Breast epithelium (tissue), 4 donors: ENCODE measurements at places on chromosomes 11 and 22. TPM values are rescaled to one million over a fixed set of nuclear protein-coding genes. Genes with fewer than 3 reads are reported as not detected.
A peak's percentile ranks its signal among the peaks of the same experiment; 100 is the strongest.

DNA sequence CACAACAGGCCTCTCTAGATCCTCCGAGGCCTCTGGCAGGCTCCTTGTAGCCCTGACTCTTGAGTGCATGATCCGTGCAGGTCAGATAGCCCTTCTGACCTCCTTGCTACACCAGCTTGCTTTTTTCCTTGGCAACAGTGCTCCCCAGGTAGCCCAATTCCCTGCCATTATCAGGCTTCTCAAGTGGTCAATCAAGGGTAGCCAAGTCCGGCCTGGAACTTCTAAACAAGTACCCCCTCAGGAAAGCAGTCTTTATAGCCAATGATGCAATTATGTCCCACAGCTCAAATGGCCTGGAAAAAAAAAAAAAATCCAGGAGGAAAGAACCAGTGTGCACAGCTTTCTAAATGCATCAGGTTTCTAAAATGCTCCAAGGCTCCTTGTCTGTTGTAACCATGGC lies 59.8 kb downstream of the TENM4 start:
- H3K27ac ChIP-seq, result no peak overlapping the region
- no peak overlapping the region for H3K4me3 ChIP-seq
- H3K36me3 ChIP-seq, result no peaks in the 10 kb centered on the region
- no peaks in the 10 kb centered on the region for H3K27me3 ChIP-seq
- no peaks in the 10 kb centered on the region for H3K4me1 ChIP-seq

Gene NDUFV1
- total RNA-seq, result 159 TPM

- no peak for DNase-seq
- H3K27ac ChIP-seq, result no peak overlapping the region
- H3K4me3 ChIP-seq, result no peak overlapping the region
- H3K27me3 ChIP-seq, result no peaks in the 10 kb centered on the region
Observed at GRCh38 chr11:44516688-44517507, 48.6 kb upstream of the CD82 start.

- no peak overlapping the region for H3K4me3 ChIP-seq
- H3K36me3 ChIP-seq, result no peaks in the 10 kb centered on the region
- H3K4me1 ChIP-seq, result no peaks in the 10 kb centered on the region
- DNase-seq, result no peak
Observed at GRCh38 chr22:43566561-43567332, 154.9 kb downstream of the MPPED1 start.

- H3K27me3 ChIP-seq, result no peaks in the 10 kb centered on the region
- H3K4me1 ChIP-seq, result no peaks in the 10 kb centered on the region
Observed at GRCh38 chr11:19952116-19952605, 208.1 kb downstream of the DBX1 start.

Gene TESMIN
- total RNA-seq, result 0.48 TPM

DNA sequence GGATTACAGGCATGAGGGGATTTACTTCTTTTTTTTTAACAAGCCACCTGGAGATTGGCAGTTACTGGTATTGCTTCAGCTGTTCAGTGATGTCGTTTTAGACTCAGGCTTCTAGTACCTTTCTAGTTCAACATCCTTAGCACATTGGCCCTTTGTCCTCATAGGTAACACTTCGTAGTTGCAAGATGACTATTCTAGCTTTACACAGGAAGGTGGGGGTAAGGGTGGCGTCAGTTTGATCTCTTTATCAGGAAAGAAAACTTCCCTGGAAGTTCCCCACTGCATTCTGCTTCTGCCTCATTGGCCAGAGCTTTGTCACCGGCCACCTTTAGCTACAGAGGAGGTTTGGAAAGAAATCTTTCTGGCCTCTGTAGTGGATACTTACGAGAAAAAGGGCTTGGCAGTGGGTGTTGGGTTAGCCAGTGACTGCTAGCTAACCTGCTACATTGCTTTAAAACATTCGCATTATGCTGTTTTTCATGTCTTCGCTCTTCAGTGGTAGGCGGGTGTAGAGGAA lies 40.7 kb downstream of the SFI1 start:
- H3K4me3 ChIP-seq, result no peak overlapping the region
- no peak for DNase-seq
- H3K36me3 ChIP-seq, result no peaks in the 10 kb centered on the region
- H3K27me3 ChIP-seq, result no peaks in the 10 kb centered on the region

DNA sequence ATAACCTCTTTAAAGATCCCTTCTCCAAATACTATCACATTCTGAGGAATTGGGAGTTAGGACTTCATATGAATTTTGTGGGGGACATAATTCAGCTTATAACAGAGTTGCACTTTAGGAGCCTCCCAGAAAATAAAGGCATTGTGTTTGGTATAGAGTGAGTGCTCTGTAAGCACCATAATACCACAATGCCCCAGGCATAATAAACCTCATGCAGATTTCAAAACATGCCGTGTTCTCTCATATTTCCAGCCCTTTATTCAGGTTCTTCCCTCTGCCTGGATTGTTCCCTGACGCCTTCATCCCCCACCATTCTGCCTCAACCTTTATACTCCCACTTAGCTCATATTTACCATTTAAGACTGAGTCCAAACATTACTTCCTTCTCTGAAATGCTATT lies 398.8 kb upstream of the FAT3 start:
- no peak for DNase-seq
- H3K4me3 ChIP-seq, result no peak overlapping the region
- H3K27me3 ChIP-seq, result no peaks in the 10 kb centered on the region
- H3K27ac ChIP-seq, result no peak overlapping the region
- H3K4me1 ChIP-seq, result no peaks in the 10 kb centered on the region
- H3K36me3 ChIP-seq, result no peaks in the 10 kb centered on the region

Gene POTEH
- total RNA-seq, result not detected

DNA sequence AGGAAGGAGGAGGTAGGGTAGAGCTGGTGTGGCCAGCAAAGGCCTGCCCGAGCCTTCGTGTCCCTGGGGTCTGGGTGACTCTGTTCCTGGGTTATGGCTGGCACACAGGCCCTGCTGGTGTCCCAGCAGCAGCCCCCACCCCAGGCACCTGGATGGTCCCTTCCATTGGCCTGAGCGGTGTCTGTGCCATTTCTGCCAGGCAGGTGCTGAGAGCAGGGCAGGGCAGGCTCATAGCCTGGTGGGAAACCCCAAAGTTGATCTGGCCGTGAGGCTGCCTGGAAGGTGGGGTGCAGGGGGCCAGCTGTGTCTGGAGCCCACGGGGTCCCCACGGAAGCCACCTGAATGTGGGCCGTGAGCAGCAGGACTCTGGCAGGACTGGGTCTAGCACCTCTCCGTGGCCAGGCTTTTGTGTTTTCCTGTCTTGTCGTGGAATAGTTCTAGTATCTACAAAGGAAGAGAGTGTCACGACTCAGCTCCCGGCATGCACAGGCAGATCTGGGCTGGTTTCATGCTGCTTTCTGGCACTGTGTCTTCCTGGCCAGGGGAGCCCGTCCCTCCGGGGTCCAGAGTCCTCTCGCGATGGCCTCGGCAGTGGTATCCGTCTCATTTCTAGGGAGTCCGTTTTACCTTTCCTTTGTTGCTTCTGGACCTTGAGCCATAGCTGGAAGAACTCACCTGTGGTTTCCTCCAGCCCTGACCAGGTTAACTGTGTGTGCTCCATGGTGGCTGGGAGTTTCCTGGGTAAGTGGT lies 83.7 kb downstream of the KCNQ1 start:
- no peak overlapping the region for H3K27ac ChIP-seq
- H3K4me1 ChIP-seq, result peaks cover 6% of the 10 kb centered on the region
- no peak overlapping the region for H3K4me3 ChIP-seq
- no peaks in the 10 kb centered on the region for H3K27me3 ChIP-seq
- H3K36me3 ChIP-seq, result no peaks in the 10 kb centered on the region

Gene PRDM11
- 6.9 TPM for total RNA-seq

GRCh38 chr22:29689206-29689879 lies 30.5 kb upstream of the CABP7 start:
- H3K4me3 ChIP-seq, result no peak overlapping the region
- no peaks in the 10 kb centered on the region for H3K4me1 ChIP-seq
- no peaks in the 10 kb centered on the region for H3K27me3 ChIP-seq
- DNase-seq, result no peak
- H3K36me3 ChIP-seq, result no peaks in the 10 kb centered on the region
- H3K27ac ChIP-seq, result no peak overlapping the region

- no peak for DNase-seq
- H3K27ac ChIP-seq, result peak overlapping the region; percentile 87
- no peak overlapping the region for H3K4me3 ChIP-seq
- no peaks in the 10 kb centered on the region for H3K36me3 ChIP-seq
- no peaks in the 10 kb centered on the region for H3K27me3 ChIP-seq
Observed at GRCh38 chr11:96013461-96014213, 89.7 kb upstream of the MTMR2 start.

Gene C11orf91
- total RNA-seq, result not detected

- no peak for DNase-seq
- no peak overlapping the region for H3K27ac ChIP-seq
- H3K27me3 ChIP-seq, result no peaks in the 10 kb centered on the region
- no peak overlapping the region for H3K4me3 ChIP-seq
Observed at GRCh38 chr11:61468002-61468401, 38.1 kb downstream of the SDHAF2 start.

DNA sequence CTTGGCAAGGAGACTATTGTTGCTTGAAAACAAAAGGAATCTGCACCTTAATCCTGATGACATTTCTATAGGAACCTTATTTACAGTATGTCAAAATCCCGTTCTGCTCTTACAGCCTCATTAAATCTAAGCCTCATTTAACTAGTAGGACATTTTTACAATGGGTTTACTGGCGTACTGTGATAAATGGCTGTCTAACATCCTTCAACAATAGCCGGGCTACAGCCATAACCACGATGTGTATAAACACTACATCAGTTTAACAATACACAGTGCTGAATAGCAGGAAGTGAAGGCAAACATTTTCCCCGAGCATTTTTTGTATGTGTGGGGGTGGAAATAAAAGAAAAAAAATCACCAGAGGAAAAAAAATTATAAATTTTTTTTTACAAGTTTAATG lies 131.2 kb downstream of the ARL14EP start:
- H3K27me3 ChIP-seq, result no peaks in the 10 kb centered on the region
- no peak overlapping the region for H3K27ac ChIP-seq

GRCh38 chr11:113977701-113978100 lies 2.8 kb downstream of the HTR3A start:
- DNase-seq, result no peak
- H3K36me3 ChIP-seq, result no peaks in the 10 kb centered on the region
- H3K27me3 ChIP-seq, result peaks cover 10% of the 10 kb centered on the region

DNA sequence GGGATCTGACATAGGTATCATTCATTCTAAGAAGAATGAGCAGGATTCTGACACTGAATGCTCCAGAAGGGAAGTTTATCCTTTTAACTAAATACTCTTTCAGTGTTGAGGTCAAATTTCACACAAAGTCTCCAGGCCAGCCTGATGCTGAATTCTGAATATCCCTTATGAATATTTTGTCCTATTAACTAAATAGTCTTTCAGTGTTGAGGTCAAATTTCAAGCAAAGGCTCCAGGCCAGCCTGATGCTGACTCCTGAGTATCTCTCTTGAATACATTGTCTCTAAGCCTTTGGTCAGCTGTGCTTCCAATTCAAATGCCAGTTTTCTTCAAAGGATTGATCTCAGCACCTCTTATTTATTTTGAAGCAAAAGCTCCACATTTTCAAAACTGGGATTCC lies 676.8 kb downstream of the NTM start:
- H3K4me3 ChIP-seq, result no peak overlapping the region
- H3K27me3 ChIP-seq, result no peaks in the 10 kb centered on the region
- H3K4me1 ChIP-seq, result no peaks in the 10 kb centered on the region

DNA sequence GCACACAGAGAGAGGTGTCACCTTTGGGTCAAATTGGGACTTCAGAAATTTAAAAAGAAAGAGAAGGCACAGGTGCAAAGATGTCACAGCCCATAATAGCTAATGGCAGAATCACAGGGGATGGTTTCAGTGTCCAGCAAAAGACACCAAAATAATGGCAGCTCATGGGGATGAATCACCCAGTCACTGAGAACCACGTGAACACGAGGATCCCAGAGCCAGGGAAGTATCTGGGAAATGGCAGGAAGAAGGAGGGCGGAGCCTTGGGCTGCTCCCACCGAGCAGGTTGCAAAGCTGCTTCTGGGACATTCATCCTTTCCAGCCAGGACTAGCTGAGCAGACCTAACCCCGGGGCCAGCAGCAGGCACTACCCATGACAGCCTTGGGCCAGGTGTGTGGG lies 45.6 kb downstream of the TRMU start:
- no peaks in the 10 kb centered on the region for H3K36me3 ChIP-seq
- no peaks in the 10 kb centered on the region for H3K4me1 ChIP-seq
- no peak overlapping the region for H3K4me3 ChIP-seq
- H3K27me3 ChIP-seq, result no peaks in the 10 kb centered on the region

- H3K4me1 ChIP-seq, result peaks cover 8% of the 10 kb centered on the region
- H3K27ac ChIP-seq, result peak overlapping the region; percentile 84
- DNase-seq, result no peak
- peak overlapping the region; percentile 99 for H3K4me3 ChIP-seq
- no peaks in the 10 kb centered on the region for H3K36me3 ChIP-seq
Observed at GRCh38 chr22:45310331-45310976, 720 bp downstream of the FAM118A start.

GRCh38 chr11:47607380-47607779 lies 13.2 kb upstream of the C1QTNF4 start:
- H3K4me1 ChIP-seq, result no peaks in the 10 kb centered on the region
- no peak overlapping the region for H3K27ac ChIP-seq
- no peak overlapping the region for H3K4me3 ChIP-seq
- no peak for DNase-seq
- no peaks in the 10 kb centered on the region for H3K36me3 ChIP-seq

GRCh38 chr22:49519117-49519737 lies 308.4 kb downstream of the BRD1 start:
- no peaks in the 10 kb centered on the region for H3K36me3 ChIP-seq
- H3K4me1 ChIP-seq, result no peaks in the 10 kb centered on the region
- H3K4me3 ChIP-seq, result no peak overlapping the region
- DNase-seq, result peak; percentile 6
- H3K27ac ChIP-seq, result no peak overlapping the region
- no peaks in the 10 kb centered on the region for H3K27me3 ChIP-seq

Gene XKR3
- not detected for total RNA-seq

DNA sequence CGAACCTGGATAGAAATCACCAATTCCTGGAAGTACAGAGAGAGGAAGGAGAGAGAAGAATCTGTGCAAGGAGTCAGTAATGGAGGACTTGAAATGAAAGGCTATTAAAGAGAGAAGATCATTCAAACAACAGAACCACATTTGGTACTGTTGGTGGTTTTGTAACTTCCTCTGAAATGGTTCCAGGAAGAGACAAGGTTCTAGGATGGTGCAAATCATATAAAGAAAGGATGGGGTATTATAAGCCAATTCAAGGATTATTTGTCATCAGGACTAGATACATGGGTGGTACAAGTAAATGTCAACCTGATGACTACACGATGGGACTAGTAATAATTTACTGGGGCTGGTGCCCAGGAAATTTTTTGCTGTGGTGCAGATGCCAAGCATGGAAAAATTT lies 28.9 kb upstream of the TMA7B start:
- no peak overlapping the region for H3K4me3 ChIP-seq
- no peaks in the 10 kb centered on the region for H3K27me3 ChIP-seq
- no peaks in the 10 kb centered on the region for H3K4me1 ChIP-seq
- no peak overlapping the region for H3K27ac ChIP-seq
- no peak for DNase-seq
